Activated CD8-positive, alpha-beta memory T cell treated with anti-CD3 and anti-CD28 coated beads for 48 hours (primary cell): ENCODE measurements at places on chromosomes 1 and 21.

- DNase-seq, result no peak
These were observed 672.3 kb upstream of the CXADR start for GRCh38 chr21:16840538-16840937.

DNA sequence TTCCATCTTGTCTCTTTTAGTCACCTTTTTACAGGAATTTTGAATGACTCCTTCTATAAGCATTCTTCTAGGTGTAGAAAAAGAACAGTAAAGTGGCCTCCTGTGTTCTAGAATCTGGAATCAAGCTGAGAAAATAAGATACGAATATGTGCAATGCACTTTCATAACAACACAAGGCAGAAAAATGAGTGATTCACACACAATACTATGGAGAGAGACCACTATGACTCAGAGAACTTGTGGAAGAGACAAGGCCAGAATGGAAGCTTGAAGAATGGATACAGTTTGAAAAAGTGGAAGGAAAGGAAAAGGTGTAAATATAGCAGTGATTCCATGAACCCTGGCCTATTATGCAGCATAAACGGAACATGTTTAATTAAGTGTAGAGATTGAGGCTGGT is 57.1 kb upstream of the SAMSN1 start:
- no peak for DNase-seq

- DNase-seq, result no peak
These were observed 55.9 kb downstream of the CAMSAP2 start for GRCh38 chr1:200794506-200795065.

GRCh38 chr1:247386217-247386616 is 29.8 kb upstream of the NLRP3 start:
- DNase-seq, result no peak

GRCh38 chr1:237875291-237875690 is 15.4 kb downstream of the ZP4 start:
- no peak for DNase-seq

DNA sequence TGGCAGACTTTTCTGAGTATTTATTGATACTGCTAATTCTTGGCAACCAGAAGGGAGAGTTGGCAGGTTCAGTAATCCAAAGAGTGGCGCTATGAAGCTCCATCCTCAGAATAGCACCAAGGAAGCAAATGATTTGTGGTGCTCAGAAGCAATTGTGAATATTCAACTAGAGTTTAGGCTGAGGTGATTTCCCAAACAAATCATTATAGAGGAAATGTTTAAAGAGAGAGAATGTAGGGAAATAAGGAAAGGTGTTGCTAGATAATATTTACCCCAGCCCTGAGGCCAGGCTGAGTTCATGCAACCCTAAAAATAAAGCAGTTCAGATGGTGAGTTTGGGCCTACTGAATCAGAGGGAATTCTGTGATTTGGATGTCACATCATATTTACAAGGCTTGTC is 363.4 kb upstream of the PLXNA2 start:
- no peak for DNase-seq
